ENCODE measurements at places on chromosomes 1 and 21. TPM values are rescaled to one million over a fixed set of nuclear protein-coding genes. Genes with fewer than 3 reads are reported as not detected.
A peak's percentile ranks its signal among the peaks of the same experiment; 100 is the strongest.

EPHB2 gene
- total RNA-seq: 2.5 TPM

DMBX1 gene
- total RNA-seq: not detected

SPRR2A gene
- total RNA-seq: not detected

DNA sequence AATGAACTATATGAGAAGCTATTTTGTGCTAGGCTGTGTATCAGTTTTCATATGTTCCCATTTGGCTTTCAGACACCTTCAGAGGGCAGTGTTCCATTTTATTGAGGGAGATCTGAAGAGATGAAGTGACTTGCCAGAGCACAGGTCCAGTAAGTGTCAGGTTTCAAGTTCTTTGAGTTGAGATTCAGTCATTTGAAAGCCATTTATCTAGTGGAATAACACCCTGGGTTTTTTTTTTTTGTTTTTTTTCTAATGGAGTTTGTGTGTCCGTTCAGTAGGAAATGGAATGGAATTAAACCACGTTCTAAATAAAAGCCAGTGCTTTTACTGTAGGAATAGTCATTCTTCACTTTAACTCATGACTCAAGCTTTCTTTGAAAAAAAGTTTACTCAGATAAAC lies 652.9 kb upstream of the USP24 start:
- no peak for DNase-seq

GRCh38 chr1:145994391-145995120 lies 1.8 kb downstream of the TXNIP start:
- DNase-seq: peak; percentile 47

DNA sequence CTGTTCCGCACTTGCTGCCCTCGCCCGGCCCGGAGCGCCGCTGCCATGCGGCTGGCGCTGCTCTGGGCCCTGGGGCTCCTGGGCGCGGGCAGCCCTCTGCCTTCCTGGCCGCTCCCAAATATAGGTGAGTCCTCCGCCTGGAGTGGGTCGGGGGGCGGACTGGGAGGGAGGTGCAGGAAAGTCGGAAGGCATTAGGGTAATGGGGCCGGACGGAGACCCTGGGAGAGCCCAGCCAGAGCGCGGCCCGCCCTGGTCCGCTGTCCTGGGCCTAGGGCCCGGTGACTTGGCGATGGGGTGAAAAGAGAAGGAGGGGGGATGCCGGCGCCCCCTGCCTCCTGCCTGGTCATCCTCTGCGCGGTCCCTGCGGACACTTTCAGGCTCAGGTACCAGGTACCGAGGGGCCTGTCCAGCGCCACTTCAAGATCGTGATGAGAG lies 243 bp downstream of the ADAM15 start:
- no peak for DNase-seq

Measured in adrenal gland (tissue), 19 donors.